ENCODE measurements at places on chromosomes 2 and 18. TPM values are rescaled to one million over a fixed set of nuclear protein-coding genes. Genes with fewer than 3 reads are reported as not detected.

- no peak for DNase-seq
Observed at GRCh38 chr2:136106505-136106904, 11.4 kb downstream of the CXCR4 start.

- DNase-seq = no peak
Observed at GRCh38 chr2:158676295-158676694, 118.8 kb upstream of the DAPL1 start.

- no peak for DNase-seq
Observed at GRCh38 chr2:240405133-240405532, 30.3 kb upstream of the GPC1 start.

The GALNT13 gene
- total RNA-seq = 2.1 TPM

The CDCA7 gene
- total RNA-seq = 0.85 TPM
